ENCODE measurements at places on chromosomes 7 and 10.

GRCh38 chr10:7700577-7701125 lies 2.5 kb upstream of the ITIH2 start:
- DNase-seq, result no peak

- DNase-seq, result no peak
Observed at GRCh38 chr10:21171197-21171935, 274.3 kb upstream of the NEBL start.

DNA sequence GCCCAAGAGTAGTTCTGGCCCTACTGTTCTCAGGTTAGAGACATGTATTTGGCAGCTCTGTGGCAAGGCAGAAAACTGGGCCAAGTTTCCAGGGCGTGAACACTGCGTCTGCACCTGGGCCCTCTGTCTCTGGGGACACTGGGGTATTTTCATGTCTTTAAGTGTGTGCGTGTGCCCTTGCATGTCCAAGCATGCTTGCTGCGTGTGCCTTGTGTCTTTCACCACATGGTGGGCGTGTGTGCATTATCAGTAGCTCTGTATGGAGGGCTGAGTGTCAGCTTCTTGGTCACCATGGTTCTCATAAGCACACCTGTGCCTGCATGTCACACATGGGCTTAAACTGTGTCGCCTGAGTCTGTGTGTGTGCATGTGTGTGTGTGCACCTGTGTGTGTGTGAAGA lies 69.3 kb downstream of the HIPK2 start:
- no peak for DNase-seq

GRCh38 chr10:105509517-105509916 lies 868.4 kb downstream of the SORCS3 start:
- no peak for DNase-seq

DNA sequence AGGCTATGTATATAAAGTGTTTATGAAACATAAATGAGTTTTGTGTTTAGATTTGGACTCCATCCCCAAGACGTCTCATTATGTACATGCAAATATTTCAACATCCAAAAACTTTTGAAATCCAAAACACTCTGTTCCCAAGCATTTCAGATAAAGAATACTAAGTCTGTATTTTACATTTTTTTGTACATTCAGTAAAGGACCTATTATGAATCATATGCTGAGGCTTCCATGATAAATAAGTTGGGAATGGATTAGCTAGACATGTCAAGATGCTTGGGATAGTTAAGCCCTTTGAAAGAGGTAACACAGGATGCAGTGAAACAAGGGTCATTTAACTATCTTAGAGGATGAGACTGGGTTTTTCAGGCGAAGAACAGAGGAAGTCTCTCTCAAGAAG lies 262.9 kb downstream of the SNX13 start:
- DNase-seq, result no peak

- no peak for DNase-seq
Observed at GRCh38 chr7:71826141-71826540, 586.0 kb downstream of the CALN1 start.

DNA sequence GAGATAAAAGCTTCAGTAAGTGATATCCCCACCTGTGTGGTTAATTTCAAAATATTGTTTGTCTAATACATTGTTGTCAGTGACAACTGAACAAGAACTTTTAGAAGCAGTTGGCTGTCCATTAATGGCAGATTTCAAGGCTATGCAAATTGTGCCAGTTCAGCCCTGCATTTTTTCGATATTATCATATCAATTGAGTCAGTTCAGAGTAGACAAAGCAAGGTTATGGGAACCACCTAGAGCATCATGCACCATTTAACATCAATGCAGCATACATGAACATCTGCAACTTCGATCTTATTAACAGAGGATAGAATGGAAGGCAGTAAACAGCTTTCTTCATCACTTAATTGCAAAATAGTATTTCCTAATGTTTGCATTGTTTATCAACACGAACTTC lies 180.7 kb upstream of the KAT6B start:
- DNase-seq, result no peak

DNA sequence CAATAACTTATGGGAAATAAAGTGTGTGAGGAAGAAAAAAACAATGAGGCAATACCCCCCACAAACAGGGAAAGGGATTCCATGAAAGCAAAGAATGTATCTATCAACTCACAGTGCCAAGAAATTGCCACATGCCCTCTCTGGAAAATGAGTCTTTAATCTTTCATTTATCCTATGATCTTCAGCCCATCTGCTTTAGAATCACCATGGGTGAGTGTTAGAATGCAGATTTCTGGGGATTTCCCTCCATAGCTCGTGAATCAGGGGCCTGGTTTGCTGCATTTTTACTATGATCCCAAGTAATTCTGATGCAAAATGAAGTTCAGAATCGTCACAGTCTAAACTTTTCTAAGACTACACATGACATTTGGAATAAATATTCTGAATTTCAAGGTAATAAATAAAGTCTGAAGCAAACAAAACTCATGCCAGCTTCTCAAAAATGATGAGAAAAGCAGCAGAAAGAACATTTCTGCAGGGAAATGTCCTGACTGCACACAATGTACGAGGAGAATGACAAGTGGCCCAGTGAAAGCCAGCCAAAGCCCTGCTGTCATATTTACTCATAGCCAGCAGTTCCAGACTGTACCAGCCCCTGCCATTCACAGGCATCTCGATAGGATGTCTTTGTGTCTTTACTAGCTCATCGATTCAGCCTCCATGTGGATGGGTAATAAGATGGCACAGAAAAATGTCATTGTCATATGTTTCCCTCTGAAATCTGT lies 167.1 kb downstream of the ELMO1 start:
- DNase-seq, result no peak

DNA sequence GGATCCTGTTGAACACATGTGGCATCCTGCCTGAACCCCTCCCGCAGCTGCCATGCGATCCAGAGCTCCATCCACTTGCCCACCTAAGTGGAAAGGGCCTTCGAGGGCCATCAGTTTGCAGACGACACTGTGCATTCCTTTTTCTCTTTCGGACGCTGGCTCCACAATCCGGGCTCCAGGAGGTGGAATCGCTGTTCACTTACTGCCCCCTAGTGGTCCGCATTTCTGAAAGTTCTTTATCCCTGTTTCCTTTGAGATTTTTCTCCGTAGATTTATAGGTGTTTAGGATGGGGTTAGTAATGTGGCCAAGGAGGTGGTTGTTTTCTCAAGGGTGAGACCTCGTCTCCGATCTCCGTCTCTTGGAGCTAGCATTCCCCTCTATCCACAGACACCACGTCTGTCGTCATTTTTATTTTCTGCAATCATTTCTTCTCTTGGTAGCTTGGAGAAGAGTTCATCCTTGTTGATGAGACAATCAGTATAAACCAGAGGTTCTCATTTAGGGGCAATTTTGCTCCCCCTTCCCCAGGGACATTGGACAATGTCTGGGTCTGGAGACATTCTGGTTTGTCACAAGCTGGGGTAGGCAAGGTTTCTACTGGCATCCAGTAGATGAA lies 204.6 kb downstream of the ARHGAP21 start:
- no peak for DNase-seq

DNA sequence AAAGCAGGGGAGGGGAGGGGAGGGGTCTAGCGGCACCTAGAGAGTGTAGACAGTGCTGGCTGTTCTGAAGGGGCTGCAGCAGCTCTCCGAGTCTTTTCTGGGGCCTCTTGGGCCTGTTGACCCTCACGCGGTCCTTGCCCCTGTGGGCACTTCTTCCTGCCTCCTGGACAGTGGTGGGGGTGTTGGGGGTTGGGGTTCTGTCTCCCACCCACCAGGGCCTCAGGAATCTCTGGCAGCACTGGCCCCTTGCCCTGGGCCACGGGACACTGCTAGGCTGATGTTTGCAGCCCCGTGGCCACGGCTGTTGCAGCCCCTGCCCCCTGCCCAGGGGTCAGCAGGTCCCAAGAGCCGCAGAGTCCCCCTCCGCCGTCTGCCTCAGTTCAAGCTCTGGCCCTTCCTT lies 68.9 kb upstream of the INPP5A start:
- no peak for DNase-seq

- no peak for DNase-seq
Observed at GRCh38 chr7:2936301-2936700, 92.2 kb upstream of the GNA12 start.

DNA sequence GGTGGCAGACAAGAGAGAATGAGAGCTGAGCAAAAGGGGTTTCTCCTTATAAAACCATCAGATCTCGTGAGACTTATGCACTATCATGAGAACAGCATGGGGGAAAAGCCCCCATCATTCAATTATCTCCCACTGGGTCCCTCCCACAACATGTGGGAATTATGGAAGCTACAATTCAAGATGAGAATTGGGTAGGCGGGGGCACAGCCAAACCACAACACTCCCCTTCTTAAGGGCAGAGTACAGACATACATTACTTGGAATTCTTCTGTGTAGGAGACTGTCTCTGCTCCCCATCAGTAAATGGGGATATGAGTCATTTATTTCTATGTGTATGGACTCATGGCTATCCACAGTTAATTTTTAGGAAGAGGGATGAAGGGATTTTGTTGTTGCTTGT lies 31.2 kb downstream of the FAM171A1 start:
- no peak for DNase-seq

DNA sequence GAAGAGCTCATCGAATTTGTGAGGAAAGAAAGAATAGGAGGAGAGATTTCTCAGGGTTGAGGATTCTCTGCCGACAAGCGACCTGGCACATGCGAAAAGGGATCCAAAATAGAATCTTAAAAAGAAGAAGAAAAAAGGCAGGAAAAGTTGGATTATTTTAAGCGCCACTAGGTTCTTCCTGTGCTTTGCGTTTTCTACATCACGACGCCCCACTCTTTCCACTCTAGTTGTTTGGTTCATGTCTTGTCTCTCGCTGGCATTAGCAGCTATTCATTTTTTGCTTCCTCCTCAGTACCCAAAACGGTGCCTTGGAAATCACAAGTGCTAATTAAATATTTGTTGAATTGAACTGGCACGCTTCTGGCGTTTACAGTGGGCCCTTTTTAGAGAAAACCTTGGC lies 674 bp upstream of the FRA10AC1 start:
- DNase-seq, result no peak

GRCh38 chr7:11403781-11404180 lies 428.2 kb downstream of the THSD7A start:
- no peak for DNase-seq

DNA sequence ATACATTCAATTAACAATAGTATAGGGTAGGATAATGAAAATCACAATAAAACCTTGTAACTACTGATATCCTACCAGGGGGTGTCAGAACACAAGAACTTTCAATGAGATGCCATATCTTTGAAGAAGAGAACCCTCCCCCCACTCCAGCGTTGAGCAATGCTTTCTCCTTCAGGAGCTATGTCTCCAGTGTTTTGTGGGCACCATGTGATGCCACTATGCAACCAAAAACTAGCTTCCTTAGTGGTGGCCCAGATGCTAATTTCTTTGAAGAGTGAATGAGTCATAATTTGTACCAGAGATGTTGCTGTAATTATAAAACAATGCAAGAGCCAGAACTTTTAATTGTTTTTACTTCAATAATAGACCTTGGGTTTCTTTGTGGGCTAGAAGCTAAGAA lies 76.0 kb upstream of the ADO start:
- no peak for DNase-seq

DNA sequence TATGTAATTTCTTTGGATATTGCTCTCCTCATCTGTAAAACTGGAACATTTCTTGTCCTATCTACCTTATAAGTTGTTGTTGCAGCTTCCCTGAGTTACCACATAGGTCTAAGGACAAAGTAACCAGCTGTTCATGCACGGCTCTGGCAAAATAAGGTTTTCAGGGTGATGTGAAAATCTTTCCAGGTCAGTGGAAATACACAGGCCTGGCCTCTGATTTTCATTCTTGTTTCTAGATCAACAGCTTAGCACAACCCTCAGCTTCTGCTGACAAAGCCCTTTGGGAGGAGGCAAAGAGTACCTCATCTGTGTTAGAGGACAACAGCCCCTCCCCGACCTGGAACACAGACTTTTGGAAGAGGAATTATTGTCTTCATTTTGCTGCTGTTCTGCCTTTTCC lies 117.5 kb upstream of the AGK start:
- no peak for DNase-seq

- no peak for DNase-seq
Observed at GRCh38 chr10:33661580-33662336, 327.3 kb upstream of the NRP1 start.

GRCh38 chr7:131042269-131043160 lies 285.2 kb upstream of the MKLN1 start:
- DNase-seq, result no peak

GRCh38 chr10:132833421-132834111 lies 47.6 kb upstream of the NKX6-2 start:
- no peak for DNase-seq

DNA sequence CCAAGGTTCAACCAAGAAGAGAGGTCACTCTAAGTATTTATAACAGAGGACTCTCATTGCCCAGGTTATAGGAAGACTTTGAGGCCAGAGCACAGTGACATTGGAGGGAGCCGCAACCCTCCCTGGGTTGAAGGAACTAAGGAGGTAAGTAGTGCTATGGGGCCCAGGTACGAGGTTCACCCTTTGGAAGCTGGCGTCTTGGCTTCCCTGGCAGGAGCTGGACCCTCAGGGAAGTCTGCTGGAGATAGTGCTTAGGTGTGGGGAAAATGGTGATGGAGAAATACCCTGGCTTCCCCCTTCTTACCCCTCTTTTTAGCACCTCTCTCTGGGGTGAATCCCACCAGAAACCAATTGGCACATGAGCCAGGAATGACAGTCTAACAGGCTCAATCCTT lies 317.9 kb upstream of the ZNF32 start:
- DNase-seq, result no peak
